ENCODE measurements at places on chromosomes 1 and 21. TPM values are rescaled to one million over a fixed set of nuclear protein-coding genes. Genes with fewer than 3 reads are reported as not detected.

Gene GJB3
- 6.3 TPM for total RNA-seq

Gene SRSF11
- 91.3 TPM for total RNA-seq

Gene TLCD4
- total RNA-seq: 3.6 TPM

Gene KLHL17
- total RNA-seq: 18.0 TPM

Gene FOXD3
- total RNA-seq: 0.90 TPM

Gene B3GALT2
- total RNA-seq: not detected

Gene MSH4
- total RNA-seq: not detected

Gene CD53
- total RNA-seq: not detected

Gene NUP210L
- total RNA-seq: not detected

Gene PRRX1
- not detected for total RNA-seq

Gene ZNF281
- 32.4 TPM for total RNA-seq

Data from A549 treated with RU486 at 1 μM for 4 hours (cell line).